ENCODE measurements at places on chromosomes 3 and 15.

- no peak for DNase-seq
Measured at GRCh38 chr3:14303336-14304100, 98.9 kb upstream of the SLC6A6 start.

DNA sequence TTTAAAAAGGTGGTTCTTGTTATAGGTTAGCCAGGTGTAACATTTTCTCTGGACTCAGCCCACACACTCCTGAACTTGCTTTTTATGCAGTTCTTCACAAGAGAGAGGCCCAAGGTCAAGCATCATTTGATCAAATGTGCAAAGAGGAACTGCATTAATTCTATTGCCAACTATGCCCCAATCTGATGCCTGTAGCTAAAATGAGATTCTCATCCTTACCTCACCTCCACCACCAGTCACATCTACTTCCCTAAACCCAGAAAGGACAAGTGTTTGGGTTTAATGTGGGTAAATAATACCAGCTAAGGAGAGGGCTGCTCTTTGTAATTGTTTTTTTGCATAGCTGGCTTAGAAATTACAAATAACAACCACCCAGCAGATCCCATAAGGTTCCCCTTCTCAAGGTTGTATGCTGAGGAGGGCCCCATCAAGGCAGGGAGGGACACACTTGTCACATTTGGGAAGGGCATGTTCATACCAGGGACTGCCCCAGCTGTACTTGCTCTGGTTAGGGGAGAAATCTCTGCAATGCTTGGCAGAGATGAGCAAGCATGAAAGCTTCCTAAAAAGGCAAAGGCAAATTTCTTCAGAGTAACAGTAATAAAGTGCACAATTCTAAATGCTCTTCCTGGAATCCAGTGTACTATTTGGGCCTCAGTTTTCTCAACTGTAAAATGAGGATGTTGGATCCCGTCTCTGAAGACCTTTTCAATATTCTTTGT lies 76.2 kb downstream of the TGFBR2 start:
- no peak for DNase-seq

DNA sequence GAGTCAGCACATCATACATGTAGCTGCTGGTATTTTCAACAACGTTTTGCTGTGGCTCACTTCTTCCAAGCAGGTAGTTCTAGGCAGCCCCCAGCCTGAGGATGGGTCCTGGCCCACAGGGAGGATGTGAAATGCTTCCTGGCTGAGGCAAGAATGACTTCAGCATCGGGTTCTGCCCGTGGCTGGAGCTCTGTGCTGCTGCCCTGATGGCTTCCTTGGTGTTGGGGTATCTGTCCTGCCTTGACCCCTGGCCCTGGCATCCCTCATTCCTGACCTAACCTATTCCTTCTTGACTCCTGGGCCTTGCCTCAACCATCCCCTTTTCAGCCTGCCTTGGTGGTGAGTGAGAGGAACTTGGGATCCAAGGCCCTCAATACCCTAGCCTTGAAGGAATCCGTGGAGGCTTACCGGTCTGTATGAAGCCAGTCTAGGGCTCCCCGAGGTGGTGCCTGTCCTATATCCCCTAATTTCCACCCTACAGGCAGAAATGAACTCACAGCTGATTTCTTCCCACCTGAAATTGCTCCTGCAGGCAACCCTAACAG lies 300.6 kb downstream of the TLE3 start:
- no peak for DNase-seq

GRCh38 chr3:32220006-32220405 lies 18.5 kb upstream of the CMTM8 start:
- no peak for DNase-seq

GRCh38 chr3:36164400-36164799 lies 215.9 kb upstream of the STAC start:
- no peak for DNase-seq

- DNase-seq = no peak
Measured at GRCh38 chr3:169641167-169641566, 22.3 kb downstream of the MECOM start.

DNA sequence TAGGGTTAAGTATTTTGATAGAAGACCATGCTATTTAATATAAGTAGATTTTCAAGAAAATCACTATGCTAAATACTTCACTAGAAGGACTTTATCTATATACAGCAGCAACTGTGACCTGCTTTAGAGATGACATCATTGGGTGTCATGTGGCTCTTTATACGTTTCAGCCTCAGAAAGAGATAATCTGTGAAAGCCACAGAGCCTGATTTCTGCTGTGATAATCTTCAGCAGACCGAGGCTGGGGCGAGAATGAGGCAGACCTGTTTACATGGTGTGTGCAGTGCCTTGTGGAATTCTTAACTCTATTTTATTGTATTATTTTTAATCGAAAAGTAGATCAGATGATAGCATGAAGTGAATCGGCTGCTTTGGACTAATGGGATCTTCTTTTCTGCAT lies 471.2 kb downstream of the MFSD1 start:
- no peak for DNase-seq
